NCI-H510A treated with DMSO at 0.1 percent for 48 hours (cell line): ENCODE measurements at places on chromosomes 7 and 10.

- no peak for DNase-seq
These were observed 60.6 kb upstream of the GAD2 start for GRCh38 chr10:26156019-26156418.

DNA sequence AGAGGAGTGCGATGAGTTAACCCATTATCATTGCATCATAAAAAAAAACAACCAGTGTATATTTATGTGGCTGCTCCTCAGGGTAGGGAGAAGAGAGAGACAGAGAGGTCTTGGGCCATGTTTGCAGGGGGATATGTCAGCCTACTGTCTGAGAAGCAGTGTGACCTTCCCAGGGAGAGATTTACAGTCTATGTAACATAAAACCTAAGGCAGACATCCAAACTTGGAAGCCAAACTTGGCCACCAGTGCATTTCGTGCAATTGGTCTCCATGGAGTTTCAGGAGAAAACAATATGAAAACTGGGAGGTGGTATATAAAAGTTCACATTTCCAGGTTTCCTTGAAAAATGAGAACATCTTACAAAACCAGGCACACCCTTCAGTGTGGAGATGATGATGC, 85.9 kb upstream of the CXCL12 start:
- no peak for DNase-seq

- DNase-seq = no peak
These were observed 64.5 kb upstream of the MYL10 start for GRCh38 chr7:101693498-101694091.

DNA sequence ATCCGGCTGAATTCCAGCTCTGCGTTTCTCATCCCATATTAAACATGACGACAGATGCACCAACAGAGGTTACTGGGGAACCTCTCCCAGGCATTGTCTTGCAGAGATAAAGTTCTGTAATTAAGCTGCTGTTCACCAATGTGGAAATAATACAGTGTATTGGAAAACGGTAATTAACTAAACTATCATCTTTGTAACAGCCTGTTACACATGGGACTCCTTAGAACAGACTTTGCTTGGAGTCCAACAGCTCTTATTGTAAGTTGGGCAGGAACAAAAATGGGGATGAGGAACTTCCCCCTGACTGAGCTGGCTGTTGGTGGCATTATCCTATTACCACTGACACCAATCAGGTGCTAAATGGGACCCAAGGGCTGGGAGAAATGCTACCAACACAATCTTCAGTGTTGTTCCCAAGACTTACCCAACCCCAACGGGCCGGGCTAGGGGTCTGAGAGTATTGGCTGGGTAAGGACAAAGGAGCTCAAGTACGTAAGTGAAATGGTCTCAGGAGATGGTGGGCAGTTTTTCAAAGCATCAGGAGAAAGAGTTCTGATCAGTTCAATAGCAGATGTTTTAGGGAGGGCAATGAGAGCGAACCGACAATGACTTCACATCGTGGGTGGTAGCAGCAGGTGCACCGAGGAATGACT, 759.4 kb downstream of the GRID1 start:
- DNase-seq = no peak

DNA sequence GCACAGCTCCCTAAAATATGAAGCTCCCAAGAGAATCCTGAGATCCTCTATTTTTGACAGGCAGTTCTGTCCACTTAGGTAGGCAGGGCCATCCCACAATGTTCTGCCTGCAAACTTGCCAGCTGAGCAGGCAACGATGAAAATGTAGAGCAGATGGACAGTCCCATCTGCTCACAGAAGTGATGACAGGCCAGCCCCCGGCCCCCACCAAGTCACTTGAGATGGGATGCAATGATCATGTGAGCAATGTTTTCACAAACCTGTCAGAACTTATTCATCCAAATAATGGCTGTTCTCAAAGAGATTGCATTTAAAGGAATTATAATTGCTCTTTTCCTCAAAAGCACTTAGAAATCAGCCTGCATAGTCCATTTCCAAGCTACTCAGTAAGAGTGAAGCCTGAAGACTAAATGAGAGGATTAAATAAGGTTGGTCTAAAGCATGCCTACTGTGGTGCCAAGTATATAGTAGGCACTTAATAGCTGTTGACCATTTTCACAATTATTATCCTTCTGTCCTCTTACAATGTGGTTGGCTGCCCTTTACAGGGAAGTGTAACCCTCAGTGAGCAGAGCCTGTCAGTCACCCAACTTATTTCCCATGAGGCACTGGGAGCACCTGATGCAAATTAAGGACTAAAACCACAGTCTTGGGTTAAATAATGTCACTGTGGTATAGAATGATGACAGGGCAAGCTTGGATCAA, 301.2 kb downstream of the FGFR2 start:
- no peak for DNase-seq

DNA sequence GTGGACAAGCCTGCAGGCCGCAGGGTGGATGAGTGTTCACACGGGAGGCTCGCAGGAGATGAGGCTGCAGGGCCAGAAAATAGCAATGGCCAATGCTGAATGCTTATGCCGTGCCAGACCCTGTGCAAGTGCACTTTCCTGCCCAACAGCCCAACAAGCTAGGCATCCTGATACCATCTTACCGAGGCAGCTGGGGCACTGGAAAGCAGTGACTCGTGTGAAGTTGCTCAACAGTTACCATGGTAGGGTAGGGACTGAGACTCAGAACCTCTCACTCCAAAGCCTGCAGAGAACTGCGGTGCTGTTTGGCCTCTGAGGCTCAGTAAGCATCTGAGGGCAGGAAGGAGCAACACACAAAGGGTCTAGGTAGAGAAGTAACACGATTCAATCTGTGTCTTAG, 43.7 kb downstream of the JAZF1 start:
- DNase-seq = no peak

DNA sequence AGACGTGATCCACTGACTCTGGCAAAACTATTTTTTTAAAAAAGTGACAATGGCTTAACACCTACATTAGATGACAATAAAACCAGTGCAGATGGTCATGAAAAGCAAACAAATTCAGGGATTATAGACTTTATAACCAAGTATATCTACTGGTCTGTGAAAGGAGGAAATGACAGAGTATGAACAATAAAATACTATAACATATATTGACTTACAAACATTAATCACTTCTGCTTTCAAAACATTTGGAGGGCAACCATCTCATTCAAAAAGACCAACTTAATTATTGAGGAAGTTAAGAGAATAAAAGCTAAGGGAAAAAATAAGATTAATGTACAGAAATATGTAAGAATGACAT, 34.8 kb downstream of the JMJD1C start:
- DNase-seq = no peak

DNA sequence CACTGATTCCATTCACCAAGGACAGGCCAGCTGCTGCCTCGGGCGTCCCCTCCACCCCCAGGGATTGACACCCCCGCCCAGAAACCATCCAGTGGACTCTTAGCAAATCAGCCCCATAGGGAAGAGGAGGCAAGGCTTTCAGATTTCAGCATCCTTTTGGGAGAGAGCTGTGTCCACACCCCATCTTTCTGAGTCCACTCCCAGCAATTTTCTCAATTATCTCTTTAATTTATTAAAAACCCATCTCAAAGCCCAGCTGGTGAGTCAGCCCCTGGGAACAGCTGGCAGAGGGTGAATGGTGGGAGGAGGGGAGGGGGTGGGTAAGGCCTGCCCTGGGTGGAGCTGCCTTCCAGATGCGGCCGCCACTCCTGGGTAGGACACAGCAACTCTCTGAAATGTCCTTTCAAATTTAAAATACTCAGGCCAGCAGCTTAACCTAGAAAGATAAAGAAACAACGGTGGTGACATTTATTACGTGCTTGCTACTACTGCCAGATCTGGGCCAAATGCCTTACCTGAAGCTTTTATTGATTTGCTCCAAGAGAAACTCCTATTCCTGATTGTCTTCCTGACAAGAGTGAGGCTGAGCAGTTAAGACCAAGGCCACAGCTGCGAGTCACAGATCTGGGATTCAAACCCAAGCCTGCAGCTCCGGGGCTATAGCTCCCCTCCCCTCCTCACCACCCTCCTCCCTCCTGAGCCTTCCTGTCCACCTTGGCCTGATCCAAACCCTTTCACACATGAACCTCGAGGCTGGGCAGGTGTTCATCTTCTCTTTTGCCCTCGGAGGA, 120.4 kb downstream of the RGS10 start:
- no peak for DNase-seq

GRCh38 chr10:44974082-44974627, 4.5 kb downstream of the DEPP1 start:
- no peak for DNase-seq

DNA sequence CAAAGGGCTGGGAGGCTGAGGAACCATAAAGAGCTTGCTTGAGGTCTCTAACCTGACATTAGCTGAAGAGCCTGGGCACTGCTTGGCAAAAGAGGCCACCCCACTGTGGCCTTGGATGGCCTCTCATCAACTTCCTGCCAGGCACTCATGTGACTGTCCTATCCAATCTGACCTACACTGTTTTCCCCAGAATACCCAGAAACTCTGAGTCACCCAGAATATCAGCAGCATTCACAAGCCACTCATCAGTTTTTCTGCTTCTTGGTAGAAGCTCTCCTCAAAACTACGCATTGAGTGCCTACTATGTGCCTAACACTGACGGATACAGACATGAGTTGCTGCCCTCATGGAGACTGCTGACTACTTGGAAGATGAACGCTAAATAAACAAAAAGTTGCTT, 4.1 kb upstream of the NT5C2 start:
- DNase-seq = no peak

- peak; percentile 55 for DNase-seq
These were observed 2.4 kb downstream of the TMEM72 start for GRCh38 chr10:44913350-44914081.

- DNase-seq = no peak
These were observed 31.5 kb upstream of the RSBN1L start for GRCh38 chr7:77664715-77665114.

DNA sequence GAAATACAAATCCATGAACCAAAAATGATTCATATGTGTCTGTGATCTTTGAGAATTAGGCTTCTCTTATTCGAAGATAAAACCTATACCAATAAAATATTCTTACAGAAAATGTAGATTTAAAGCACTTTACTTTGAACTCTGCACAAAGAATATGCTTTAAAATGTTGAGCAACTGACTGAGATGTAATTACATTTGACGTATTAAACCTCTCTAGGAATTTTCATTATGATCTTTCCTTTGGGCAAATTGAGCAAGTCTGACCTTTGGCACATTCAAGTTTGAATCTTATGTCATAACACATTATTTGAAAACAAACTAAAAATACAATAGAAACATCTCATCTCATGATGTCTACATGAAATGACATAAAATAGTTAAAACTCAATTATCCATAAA, 69.2 kb upstream of the AHR start:
- no peak for DNase-seq

DNA sequence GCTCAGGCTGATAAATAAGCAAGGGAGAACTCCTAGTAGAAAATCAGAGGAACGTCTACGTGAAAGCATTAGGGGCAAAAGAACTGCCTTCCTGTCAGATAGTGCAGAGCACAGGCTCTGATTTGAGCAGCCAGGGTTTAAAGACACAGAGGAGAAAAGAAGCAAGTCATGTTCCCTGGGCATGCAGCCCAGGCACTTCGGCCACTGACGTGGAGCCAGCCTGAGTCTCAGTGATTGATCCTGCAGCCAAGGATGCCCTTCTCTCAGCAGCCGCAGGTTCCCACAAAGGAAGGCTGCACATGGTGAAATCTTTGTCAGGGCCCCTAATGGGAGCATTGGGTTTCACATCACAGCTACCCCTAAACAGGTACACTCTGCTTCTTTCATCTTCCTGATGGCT, 161.7 kb upstream of the HPS1 start:
- no peak for DNase-seq

DNA sequence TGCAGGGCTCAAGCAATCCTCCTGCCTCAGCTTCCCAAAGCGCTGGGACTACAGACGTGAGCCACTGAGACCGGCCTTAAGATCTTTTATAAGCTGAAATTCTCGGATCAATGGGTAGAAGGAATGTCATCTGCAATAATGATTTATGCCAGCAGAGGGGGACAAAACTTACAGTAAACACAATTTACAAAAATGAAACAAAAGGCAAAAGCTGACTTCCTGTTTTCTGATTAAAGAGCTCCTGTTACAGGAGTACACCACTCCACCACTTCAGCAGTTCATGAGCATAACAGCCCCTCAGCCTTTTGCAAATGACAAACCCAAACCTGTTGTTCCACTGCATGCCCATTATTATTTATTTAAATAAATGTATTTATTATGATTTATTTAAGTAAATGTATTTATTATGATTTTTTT, 88.5 kb upstream of the ATP6V0A4 start:
- peak; percentile 9 for DNase-seq

- no peak for DNase-seq
These were observed 16.0 kb downstream of the GRIFIN start for GRCh38 chr7:2460188-2460587.

GRCh38 chr7:12801107-12801506, 113.7 kb downstream of the ARL4A start:
- peak; percentile 29 for DNase-seq

GRCh38 chr10:91103384-91104192, 116.9 kb upstream of the PCGF5 start:
- DNase-seq = peak; percentile 2

GRCh38 chr7:104317948-104318629, 10.3 kb upstream of the LHFPL3 start:
- no peak for DNase-seq

- DNase-seq = no peak
These were observed 370.2 kb downstream of the SFMBT2 start for GRCh38 chr10:7040681-7041080.

DNA sequence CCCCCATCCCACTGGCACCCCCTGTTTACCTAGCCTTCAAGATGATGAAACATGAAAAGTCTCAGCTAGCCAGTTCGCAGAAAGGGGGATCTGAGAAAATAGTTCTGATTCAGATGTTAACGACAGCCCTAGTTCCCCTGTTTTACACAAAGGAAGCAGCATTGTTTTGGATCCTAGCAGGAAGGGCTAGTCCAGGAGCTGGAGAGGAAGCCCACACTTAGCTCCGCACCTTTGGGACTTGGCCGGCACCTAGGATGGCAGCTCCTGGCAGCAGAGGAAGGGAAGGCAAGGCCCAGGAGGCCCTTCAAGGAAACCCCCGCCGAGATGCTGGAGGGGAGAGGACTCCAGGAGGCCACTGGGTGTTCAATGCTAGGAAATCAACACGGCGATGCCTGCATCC, 29.0 kb upstream of the MGMT start:
- DNase-seq = no peak

DNA sequence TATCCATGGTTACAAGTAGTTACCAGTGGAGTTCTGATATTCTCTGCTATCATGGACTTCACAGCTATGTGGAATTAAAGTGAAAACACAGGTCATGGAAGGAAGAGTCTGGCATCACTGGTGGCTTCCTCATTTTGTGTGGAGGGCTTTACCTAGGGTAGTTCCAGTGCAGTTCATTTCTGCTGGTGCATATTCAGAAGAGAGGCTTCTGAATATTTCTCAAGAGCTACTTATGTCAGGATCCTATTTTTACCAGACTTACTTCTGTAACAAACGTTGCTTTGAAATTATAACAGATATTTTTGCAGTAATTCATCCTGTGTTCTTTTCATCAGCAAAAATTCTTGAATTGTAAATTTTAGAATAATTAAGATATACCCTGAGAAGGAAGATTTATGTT, 236.5 kb upstream of the NPSR1 start:
- DNase-seq = no peak
